ENCODE measurements at places on chromosomes 3 and 15.

DNA sequence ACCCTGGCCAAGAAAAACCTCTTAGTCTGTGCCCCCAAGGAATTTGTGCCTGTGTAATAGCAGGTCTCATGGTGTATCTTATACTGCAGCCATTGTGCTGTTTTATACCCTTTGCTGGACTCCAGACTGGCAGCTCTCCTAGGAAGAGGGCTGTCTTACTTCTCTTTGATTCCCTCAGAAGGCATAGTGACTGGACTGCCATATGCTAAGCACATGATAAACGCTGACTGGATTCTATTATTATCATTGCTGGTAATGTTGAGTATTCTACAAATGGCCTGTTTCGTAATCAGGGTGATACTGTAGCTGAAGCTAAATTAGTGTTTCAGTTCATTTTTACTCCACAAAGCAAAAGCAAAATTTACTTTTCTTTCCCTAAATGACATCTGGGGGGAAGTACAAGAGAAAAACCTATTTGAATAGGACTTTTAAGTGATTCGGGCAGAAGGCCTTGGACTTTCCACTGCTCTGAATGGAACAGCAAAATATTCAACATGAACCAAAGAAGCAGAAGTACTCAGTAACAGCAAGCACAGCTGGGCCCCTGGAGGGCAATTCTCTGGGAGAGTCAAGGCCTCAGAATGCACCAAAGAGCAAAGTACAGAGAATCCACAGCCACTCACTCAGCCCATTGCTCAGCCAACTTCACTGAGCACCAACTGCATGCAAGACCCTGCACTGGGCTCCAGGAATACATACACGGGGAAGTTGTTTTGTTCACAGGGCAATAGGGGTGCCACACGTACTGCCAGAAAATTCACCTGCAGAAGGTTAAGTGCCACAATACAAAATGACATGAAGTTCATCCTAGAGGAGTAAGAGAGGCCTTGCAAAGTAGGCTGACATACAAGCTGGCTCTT is 7.9 kb upstream of the BCL2A1 start:
- no peak for DNase-seq

GRCh38 chr3:195394700-195395099 is 48.1 kb downstream of the ACAP2 start:
- no peak for DNase-seq

GRCh38 chr15:33968821-33969220 is 524 bp downstream of the CHRM5 start:
- DNase-seq = no peak

GRCh38 chr15:95068701-95069521 is 837.5 kb downstream of the MCTP2 start:
- no peak for DNase-seq

DNA sequence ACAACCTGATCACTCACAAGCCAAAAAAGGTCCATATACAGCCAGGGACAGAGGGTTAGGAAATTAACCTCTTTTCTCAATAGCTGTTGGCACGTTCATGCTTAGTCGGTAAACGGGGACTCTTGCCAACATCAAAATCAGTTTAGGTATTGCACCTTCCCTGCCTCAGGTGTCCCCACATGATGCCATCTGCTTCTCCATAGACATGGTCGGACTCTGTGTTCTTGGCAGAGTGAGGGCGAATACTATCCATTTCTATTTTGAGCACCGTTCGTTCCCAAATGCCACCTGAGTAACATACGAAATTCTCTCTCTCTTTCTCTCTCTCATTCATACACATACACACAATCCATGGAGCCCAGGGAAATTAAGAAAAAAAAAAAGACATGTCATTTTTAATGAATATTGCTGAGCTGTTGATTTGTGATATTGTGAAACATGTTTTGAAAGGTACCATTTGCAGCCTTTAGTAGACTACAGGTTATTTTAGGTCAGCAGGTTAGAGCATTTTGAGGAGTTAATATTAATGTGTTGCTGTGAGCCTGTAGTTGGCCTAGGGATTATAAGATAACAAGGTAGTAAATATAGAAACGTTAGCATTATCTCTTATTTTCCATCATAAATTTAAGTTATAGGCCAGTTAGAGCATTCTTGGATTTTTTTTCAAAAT is 78.5 kb downstream of the GHSR start:
- DNase-seq = no peak

DNA sequence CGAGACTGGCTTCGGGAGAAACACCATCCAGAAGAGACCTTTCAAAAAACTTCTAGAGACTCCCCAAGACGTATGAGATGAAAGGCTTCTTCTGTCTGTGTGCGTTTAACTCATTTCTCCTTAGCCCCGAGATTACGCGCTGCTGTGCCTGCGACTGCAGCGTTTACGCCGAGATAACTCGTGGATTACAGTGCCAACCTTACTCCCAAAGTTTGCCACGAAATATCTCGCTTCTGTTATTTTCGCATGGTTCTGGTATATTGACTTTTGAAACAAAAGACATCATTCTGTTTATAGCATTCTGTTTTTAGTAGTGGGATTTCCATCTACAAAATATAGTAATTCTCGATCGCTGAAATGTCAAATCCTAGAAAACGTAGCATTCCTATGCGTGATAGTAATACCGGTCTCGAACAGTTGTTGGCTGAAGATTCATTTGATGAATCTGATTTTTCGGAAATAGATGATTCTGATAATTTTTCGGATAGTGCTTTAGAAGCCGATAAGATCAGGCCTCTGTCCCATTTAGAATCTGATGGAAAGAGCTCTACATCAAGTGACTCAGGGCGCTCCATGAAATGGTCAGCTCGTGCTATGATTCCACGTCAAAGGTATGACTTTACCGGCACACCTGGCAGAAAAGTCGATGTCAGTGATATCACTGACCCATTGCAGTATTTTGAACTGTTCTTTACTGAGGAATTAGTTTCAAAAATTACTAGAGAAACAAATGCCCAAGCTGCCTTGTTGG is 467 bp downstream of the PGBD4 start:
- no peak for DNase-seq

DNA sequence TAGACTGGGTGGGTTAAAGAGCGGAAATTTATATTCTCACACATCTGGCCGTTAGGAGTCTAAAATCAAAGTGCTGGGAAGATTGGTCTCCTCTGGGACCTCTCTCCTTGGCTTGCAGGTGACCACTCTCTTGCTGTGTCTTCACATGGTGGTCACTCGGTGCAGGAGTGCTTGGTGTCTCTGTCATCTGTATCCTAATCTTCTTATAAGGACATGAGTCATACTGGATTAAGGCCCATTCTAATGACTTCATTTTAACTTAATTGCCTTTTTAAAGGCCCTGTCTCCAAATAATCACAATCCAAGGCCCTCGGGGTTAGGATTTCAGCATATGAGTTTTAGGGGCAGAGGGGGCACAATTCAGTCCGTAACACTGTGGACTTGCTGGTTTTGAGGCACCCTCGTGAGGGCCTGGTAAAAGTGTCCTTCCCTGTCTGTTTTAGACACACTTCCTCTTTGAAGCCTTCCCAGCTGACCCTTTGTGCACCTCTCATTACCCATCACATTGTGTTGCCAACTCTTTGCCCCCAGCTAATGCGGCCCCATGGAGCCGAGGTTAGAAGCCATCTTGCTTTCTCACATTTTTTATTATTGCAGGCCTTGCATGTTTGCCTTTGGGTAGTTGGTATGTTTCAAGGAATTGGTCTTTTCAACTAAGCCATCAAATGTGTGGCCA is 3.2 kb downstream of the XYLB start:
- no peak for DNase-seq

GRCh38 chr3:23966328-23966727 is 21.2 kb downstream of the NR1D2 start:
- no peak for DNase-seq
